ENCODE measurements at places on chromosomes 12 and 14.

GRCh38 chr12:124767066-124767821 is 96.4 kb downstream of the SCARB1 start:
- peak; percentile 60 for DNase-seq

DNA sequence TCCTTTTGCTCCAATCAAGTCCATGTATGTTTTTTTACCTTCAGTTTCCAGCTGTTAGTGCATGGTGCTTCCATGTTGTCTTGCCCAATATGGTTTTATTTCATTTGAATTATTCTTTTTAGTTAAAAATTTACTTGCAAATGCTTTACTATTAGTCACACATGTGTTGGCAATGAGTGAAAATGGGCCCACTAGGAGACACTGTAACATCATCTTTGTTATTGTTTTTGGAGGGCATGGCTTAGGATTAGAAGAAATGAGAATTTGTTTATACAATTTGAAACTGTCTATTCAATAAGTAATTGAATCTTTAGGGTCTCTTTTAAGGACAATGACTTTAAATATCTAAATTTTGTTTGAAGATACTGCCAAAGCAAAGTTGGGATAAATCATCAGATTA is 133.7 kb downstream of the BRMS1L start:
- no peak for DNase-seq

DNA sequence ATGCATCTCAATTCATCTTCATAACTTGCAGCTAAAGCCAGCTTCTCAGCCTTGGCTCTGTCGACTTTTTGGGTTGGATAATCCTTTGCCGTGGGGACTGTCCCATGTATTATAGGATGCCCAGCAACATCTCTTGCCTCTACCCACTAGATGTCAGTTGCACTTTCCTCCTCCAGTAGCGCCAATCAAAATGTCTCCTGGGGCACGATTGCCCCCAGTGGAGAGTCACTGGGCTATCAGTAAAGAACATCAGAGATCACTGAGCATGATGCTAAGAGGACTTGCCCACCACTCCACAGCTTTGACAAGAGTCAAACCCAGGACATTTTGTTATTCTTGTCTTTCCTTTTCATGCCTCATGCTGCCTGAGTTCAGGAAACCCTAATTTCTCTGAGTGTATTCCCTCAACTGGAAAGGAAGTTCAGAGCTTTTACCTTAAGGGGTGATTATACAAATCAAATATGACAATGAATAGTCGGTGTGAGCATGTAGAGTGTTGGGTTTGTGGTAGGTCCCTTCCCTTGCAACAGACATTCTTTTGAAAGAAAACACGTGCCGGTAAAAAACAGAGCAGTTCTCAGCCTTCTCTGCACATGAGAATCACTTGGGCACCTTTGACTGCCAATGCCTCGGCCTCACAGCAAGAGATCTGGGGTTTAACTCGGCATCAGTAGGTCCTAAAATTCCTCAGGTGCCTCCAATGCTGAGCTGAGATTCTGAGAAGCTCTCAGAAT is 980.6 kb downstream of the VRK1 start:
- no peak for DNase-seq

- peak; percentile 54 for DNase-seq
Observed at GRCh38 chr14:103729496-103730448, 14.2 kb downstream of the ZFYVE21 start.

DNA sequence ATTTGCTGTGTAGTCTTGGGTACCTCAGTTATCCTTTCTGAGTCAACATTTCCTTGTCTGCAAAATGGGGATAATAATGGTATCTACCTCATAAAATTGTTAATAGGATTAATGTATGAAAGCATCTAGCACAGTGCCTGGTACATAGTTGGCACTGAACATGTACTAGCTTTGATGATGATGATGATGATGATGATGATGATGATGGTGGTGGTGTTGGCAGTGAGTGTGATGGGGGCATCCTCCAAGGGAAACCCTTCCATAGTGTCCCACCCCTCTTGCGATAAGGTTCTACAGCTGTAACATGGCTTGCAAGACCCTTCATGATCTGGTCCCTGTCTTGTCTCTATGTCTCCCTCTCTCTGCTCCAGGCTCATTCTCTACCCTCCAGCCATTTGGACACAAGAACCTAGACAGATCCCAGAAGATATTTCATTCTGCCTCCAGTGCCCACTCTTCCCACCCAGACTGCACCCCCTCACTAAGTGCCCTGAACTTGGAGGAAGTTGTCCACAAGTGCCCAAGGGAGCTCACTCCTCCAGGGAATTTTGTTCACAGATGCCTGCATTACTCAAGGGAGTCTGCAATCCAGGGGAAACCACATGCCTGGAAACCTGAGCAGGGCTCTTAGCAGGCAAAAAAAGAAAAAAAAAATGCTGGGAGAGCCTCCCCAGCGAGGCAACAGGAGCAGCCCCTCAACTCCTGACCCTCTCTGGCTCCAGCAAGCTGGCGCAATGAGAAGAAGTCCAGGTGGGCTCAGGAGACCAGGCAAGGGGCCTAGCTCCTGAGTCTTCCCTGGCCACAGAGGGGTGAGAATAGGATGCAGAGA is 10.1 kb upstream of the BDKRB1 start:
- no peak for DNase-seq

DNA sequence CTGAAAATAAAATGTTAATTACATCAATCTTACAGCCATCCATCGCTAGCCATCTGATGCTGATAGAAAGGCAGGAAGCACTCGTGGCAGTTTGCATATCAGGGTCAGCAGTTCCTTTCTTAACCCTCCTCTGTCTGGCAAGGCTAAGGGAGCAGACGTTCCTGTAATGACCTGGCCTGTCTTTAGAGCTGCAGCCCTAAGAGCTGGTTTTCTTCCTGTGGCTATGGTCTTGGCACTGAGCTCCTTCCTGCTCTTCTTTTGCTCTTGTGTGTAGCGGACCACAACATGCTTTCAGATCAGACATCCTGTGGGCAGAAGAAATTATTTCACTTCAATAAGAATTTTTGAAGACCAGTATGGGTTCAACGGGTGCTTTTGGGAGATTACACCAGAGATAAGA is 170.4 kb downstream of the DAD1 start:
- no peak for DNase-seq

GRCh38 chr12:10190558-10191388 is 11.9 kb downstream of the TMEM52B start:
- DNase-seq, result peak; percentile 58

GRCh38 chr12:23197266-23197665 is 572.3 kb downstream of the ETNK1 start:
- no peak for DNase-seq

GRCh38 chr12:131628023-131628740 is 82.7 kb upstream of the SFSWAP start:
- no peak for DNase-seq

DNA sequence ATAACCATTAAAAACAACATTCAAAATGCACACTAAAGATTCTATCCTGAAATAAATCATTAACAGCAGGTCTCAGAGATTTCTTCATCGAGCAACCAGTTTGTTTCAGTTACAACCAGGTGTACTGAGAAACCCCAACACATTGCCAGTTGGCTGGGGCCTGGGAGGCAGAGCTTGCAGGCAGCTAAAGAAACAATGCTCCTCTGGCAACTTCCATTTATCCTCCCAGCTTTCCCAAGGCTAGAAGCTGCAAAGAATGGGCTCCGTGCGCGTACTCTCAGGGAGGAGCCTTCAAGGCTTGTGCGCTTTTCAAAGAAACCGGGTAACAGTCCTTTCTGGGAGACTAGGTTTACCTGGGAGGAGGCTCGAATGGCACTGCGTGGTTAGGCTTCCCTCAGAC is 181.6 kb downstream of the MSRB3 start:
- no peak for DNase-seq

DNA sequence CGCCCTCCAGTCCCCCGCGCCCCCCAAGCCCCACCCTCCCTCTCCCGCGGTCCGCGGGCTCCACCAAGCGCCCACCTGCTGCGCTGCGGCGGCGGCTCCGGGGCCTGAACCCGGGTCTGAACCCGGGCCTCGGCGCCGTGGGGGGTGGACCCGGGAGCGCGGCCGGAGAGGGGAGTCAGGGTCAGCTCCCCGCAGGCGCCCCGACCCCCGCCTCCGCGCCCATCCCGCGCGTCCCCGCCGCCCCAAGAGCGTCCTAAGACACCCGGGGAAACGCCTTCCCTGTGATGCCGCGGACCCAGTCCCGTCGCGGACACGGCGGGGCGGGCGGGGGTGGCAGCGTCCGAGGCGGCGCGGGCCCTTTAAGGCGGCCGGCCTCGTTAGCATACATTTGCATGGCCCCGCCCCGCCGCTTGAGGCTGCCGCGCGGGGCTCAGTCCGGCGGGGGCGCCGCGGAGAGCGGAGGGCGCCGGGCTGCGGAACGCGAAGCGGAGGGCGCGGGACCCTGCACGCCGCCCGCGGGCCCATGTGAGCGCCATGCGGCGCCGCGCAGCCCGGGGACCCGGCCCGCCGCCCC is at the start of gene MMP17:
MMP17 (plus strand) TSS at position 433 of the 574 bp plus-strand sequence; CDS start at position 535, 102 bp downstream.
- DNase-seq, result no peak

GRCh38 chr12:107399046-107399445 is 286.6 kb upstream of the PWP1 start:
- DNase-seq, result no peak

DNA sequence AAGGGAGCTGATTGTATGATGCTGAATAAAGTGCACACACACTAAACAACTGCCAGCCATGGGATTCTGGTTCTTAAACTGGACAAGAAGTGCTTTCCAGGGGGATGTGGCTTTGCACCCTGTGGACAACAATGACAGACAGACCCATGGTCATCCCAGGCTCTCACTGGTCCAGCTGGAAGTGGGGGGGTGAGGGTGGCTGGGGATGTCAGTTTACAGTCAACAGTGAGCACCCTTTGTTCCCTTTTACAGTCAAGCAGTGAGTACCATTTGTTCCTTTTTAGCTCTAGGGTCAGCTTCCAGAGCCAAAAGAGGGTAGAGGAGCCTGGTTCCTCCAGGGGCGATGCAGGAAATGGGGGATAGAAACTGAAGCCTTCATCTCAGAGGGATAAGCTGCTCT is 100.7 kb downstream of the SMOC1 start:
- DNase-seq, result no peak

DNA sequence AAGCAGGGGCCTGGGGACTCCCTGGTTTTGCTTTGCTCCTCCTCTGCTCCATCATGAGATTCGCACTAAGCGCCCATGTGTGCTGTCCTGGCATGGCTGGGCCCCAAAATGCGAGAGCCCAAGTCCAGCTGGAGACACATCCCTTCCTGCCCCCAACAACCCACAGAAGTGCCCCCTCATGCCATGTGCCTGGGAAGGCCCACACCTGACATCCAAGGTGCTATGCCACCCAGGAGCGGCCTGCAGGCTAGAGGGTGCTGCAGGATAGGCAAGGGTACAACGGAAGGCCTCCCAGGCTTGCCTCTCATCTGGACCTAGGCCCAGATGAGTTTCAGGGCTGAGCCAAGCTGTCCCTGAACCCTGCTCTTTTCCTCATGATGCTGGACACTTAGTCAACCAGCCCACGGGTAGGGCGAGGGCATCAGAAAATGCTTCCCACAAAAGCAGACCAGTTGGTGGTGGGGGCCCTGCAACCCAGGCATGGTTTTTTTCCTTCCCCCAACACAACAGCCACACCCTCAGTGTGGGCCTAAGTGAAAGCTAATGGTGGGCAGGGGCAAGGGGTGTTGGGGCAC is 13.2 kb upstream of the KRT80 start:
- no peak for DNase-seq

DNA sequence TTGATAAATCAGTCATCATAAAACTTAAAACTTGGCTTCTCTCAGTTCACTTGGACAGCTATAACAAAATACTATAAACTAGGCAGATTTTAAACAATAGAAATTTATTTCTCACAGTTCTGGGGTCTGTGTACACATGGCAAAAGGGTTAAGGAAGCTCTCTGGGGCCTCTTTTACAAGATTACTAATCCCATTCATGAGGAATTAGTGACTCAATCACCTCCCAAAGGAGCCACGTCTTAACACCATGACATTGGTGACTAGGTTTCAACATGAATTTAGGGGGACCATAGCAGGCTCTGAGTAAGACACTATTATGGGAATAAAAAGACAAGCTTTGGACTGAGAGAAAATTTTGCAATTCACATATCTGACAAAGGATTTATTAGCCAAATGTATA is 436.5 kb downstream of the PDZRN4 start:
- DNase-seq, result no peak

- no peak for DNase-seq
Observed at GRCh38 chr12:57401165-57401564, 29.7 kb downstream of the R3HDM2 start.

DNA sequence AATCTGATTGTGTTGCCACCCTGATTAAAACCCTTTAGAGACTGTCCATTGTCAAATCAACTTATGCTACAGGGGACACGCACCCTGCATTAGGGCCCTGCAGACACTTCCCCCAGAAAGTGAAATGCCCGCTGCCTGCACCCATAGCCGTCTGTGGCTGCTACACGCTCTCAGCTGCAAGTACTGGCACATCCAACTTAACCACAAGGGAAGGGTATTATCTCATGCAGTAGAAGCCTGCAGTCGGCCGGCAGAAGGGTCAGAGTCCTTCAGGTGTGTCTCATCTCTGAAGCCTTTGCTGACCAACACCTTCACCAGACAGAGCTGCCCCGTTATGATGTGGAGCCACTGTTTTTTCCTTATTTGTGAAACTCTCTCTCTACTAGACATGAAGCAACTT is 20.8 kb downstream of the CFAP251 start:
- DNase-seq, result no peak

DNA sequence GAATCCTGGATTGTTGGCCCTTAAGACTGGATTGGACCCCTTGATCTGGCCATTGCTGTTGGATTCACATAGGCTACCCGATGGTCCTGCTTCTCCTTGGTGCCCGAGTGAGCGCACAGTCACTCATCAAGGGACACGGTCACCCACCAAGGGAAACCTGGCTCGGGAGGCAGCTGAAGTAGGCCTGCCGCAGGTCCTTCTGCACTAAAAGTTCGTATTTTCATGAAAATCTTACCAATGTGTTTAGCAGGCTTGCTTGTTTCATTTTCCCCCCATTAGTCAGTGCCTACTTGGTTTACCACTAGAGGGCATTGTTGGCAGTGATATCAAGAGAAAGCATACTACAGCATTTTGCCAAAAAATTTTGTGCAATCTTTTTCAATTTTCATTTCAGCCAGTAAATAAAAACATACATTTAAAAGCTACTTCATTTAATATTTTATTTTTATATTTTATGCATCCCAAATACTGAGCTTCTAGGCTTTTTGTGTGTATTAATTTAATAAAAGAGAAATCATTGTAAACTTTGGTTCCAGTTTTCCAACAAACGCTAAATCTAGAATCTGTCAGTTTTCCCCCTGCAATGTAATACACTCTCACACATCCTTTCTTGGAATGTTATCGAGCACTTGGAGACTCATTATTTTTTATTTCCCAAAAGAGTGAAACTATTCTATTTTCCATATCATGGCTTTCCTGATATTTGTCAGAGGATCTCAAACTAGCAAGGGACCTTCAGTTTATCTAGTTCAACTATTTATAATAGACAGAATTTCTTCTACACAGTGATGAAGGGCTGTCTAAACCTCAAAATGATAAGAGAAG is 116.7 kb downstream of the LMNTD1 start:
- peak; percentile 58 for DNase-seq

GRCh38 chr12:132405742-132406251 is 76.4 kb upstream of the GALNT9 start:
- no peak for DNase-seq

All from NCI-H2081 (cell line).